ENCODE measurements at places on chromosomes 16 and 17.

DNA sequence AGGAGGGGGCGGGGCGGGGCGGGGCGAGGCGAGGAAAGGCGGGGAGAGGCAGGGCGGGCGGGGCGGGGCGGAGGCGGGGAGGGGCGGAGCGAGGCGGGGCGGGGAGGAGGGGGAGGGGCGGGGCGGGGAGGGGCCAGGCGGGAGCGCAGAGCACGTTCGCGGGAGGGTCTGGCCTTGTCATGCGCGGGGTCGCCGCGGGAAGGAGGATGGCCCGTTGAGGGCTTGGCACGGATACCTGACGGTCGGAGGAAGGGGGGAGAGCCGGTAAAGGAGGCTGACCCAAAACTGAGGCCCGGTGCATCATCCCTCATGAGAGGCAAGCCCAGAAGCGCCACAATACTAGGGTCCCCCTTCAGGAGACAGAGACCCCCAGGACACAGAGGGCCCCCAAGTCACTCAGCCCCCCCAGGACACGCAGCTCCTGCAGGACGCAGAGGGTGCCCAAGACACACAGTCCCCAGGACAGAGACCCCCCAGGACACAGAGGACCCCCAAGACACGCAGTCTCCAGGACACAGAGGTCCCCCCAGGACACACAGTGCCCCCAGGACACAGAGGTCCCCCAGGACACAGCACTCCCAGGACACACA lies 593 bp upstream of the WDR45B start:
- DNase-seq = peak; percentile 30

DNA sequence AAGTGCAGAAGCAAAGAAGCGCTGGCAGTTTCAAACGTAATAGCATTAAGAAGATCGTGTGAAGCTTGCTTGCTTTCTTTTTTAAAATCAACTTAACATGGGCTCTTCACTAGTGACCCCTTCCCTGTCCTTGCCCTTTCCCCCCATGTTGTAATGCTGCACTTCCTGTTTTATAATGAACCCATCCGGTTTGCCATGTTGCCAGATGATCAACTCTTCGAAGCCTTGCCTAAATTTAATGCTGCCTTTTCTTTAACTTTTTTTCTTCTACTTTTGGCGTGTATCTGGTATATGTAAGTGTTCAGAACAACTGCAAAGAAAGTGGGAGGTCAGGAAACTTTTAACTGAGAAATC lies 17.4 kb upstream of the RAB11FIP4 start:
- DNase-seq = no peak

GRCh38 chr17:66542129-66542966 lies 239.9 kb downstream of the PRKCA start:
- no peak for DNase-seq

DNA sequence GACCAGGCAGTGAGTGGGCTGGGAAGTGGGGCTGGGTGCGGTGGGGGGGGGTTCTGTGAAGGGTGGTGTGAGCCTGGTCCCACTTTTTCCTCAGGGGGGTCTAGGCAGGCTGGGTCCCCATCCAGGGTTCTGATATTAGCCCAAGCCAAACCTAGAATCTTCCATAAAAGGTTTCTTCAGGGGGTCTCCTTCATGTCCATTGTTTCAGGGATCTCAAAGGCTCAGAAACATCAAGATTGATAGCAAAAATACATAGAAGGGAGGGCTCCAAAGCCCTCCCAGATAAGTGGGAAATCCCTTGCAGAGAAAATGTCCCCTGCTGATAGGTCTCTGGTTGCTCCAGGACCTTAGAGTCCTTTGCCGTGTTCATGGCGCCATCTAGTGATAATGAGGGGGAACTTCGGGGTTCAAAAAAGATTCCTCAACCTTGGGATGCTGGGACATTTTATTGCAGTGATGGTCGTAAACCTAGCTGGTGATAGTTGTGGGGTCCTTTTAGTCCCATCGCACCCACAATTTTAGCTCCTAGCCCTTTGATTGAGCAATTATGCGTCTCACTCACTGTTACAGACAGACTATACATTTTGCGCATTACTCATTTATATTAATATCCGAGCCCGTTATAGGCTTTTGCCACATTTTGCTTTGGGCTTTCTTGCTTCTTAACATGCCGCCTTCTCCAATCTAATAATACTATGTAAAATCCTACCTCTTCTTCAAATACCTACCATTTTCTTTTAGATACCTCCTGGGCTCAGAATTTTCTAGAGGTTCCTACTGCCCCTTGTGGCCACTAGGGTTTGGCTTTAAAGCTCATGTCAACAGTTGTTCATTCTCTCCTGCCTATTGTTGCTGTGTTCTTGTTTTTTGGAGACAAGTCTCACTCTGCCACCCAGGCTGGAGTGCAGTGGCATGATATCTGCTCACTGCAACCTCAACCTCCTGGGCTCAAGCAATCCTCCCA lies 35.1 kb downstream of the IGF2BP1 start:
- no peak for DNase-seq

DNA sequence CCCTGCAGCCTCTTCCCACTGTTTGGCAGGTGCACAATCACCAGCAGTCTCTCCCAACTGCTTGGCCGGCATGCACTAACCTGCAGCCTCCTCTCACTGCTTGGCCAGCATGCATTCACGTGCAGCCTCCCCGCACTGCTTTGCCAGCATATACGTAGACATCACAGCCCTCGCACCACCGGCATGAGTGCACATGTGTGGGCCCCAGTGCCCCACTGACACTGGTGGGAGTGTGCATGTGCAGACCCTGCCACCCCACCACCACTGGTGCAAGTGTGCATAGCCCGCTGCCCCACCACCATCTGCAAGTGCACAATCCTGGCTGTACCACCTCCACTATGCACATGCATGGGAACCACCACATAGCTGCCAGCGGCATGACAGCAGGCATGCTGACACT lies 127.5 kb upstream of the SOX9 start:
- no peak for DNase-seq

- no peak for DNase-seq
Measured at GRCh38 chr16:66859397-66860068, 15.3 kb downstream of the CA7 start.

GRCh38 chr16:12553191-12553590 lies 250.5 kb downstream of the CPPED1 start:
- DNase-seq = no peak

GRCh38 chr16:29974291-29975133 lies 844 bp downstream of the TAOK2 start:
- no peak for DNase-seq

GRCh38 chr17:14336418-14336817 lies 35.5 kb downstream of the HS3ST3B1 start:
- DNase-seq = no peak

- DNase-seq = no peak
Measured at GRCh38 chr17:67443931-67444595, 67.0 kb downstream of the PITPNC1 start.

DNA sequence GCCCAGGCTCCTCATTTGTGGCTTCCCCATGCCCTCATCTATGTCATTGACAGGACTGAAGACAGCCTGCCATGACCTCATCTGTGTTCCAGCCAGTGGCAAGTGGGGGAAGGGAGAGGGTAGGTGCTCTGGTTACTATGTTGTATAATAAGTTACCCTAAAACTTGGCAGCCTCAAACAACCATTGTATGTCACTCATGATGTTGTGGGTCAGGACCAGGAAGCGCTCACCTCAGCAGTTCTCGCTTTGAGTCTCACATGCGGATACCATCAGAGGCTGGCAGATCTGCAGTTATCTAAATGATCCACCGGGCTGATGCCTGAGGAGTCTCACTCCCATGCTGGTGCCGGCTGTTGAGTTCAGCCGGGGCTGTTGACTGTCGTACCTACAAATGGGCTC lies 89.0 kb upstream of the TMEM97 start:
- no peak for DNase-seq

GRCh38 chr16:85395913-85396878 lies 216.9 kb upstream of the GSE1 start:
- no peak for DNase-seq

DNA sequence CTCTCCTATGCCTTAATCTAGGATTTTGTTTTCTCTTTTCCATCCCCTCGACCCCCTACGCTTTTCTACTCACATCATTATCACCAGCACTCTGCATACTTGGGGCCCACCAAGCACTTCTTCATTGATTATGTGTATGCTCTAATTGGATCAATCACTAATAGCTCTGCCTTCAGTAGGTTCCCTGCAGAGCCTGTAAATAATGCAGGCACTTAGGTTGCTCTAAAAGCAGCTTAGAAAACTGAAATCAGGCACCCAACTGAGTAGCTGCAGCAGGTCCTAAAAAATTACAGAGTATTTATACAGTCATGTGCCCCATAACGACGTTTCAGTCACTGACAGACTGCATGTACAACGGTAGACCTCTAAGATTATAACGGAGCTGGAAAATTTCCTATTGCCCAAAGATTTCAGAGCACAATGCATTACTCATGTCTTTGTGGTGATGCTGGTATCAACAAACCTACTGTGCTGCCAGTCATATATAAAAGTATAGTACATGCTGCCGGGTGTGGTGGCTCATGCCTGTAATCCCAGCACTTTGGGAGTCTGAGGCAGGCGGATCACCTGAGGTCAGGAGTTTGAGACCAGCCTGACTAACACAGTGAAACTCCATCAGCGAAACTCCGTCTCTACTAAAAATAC lies 280.4 kb downstream of the HS3ST3B1 start:
- DNase-seq = no peak

GRCh38 chr16:52050418-52050817 lies 496.5 kb downstream of the TOX3 start:
- DNase-seq = no peak

DNA sequence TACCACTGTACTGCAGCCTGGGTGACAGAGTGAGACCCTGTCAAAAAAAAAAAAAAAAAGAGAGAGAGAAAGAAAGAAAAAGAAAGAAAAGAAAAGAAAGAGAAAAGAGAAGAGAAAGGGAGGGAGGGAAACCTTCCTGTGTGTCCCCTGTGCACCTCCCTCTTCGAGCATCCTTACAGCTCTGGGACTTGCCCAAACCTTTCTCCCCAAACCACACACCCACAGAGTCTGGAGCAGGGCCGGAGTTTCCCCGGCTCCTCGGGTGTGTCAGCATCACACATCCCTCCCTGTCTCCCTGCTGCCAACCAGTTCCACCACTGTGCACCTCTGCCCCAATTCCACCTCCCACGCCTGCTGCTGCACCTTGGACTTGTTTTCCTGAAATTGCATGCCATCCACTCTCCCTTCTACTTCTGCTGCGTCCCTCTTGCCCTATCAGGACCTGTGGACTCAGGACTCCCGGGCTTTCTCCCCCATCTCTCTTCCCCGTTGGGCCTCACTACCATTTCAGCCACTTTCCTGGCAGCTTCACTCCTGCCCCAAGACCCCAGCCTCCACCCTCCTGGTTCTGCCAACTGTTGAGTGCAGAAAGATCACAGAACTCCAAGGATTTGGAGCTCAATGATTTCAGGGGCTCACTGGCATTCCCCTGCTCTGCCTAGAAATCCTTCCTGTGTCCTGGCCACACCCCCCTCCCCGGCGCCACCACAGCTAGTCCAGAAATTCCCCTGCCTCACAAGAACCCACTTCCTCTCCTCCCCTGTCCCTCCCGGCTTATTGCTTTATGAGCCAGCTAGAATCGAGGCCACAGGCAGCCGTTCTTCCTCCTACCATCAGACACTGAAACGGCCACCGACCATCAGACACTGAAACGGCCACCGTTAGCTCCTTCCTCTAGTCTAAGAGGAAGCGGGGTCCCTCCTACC lies 3.7 kb upstream of the CDK3 start:
- no peak for DNase-seq

DNA sequence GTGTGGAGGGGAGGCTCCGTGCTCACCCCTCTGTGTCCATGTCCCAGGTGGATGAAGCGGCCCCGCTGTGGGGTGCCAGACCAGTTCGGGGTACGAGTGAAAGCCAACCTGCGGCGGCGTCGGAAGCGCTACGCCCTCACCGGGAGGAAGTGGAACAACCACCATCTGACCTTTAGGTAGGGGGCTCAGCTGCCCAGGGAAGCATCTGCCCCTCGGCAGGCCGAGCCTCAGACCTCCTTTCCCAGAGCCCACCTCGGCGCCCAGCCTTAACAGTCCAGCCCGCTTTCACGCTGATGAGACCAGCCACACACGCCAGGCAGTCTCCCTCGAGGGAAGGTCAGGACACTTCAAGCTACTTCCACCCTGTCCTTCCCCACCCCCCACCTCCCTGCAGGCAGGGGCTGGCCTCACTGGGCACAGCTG lies 12.7 kb downstream of the MMP15 start:
- DNase-seq = no peak

GRCh38 chr17:39393736-39394135 lies 7.7 kb downstream of the FBXL20 start:
- DNase-seq = no peak

- no peak for DNase-seq
Measured at GRCh38 chr16:52496051-52496876, 50.7 kb downstream of the TOX3 start.

GRCh38 chr16:1082266-1082951 lies 9.9 kb downstream of the SSTR5 start:
- no peak for DNase-seq
